Left colon (tissue), 2 donors: ENCODE measurements at places on chromosomes 6 and 20. TPM values are rescaled to one million over a fixed set of nuclear protein-coding genes. Genes with fewer than 3 reads are reported as not detected.

The PSMA7 gene
- 148 TPM for total RNA-seq

The CD40 gene
- 6.0 TPM for total RNA-seq

The RIMS1 gene
- total RNA-seq: 0.28 TPM

The ZDHHC14 gene
- total RNA-seq: 11.6 TPM

The CALHM5 gene
- 0.18 TPM for total RNA-seq

The OLIG3 gene
- total RNA-seq: not detected

The TGM6 gene
- not detected for total RNA-seq

The HECA gene
- total RNA-seq: 42.1 TPM

The FAM83D gene
- 9.4 TPM for total RNA-seq

The XKR7 gene
- total RNA-seq: 0.11 TPM

The ZC2HC1B gene
- not detected for total RNA-seq

The PDE7B gene
- 2.5 TPM for total RNA-seq

The TSHZ2 gene
- 4.9 TPM for total RNA-seq

The TGM2 gene
- 26.9 TPM for total RNA-seq

The RNF182 gene
- not detected for total RNA-seq

The R3HDML gene
- not detected for total RNA-seq

The TNNC2 gene
- total RNA-seq: 5.1 TPM

The NOX3 gene
- total RNA-seq: not detected

The SIRPG gene
- 0.52 TPM for total RNA-seq

The AKAP12 gene
- 25.2 TPM for total RNA-seq

The JARID2 gene
- 10.0 TPM for total RNA-seq

The ZNF217 gene
- total RNA-seq: 58.2 TPM

The CALHM6 gene
- 0.61 TPM for total RNA-seq
